ENCODE measurements at places on chromosomes 7 and 10.

DNA sequence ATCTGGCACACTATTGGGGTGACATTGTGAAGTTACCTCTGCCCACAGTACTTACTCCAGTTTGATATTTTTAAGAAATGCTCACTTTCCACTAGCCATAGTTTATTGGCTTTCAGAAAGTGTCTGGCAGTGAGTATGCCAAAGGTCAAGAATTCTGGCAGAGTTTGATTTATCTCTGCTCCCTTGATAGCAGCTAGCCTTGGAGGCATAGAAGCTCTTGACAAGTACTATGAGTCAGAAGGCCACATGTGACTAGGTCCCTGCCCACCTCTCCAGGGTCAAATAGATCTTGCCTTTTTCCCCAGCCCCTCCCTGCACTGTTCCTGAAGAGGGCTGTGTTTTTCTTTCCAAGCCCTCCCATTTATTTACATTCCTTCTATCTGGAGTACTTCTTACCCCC is 202.2 kb downstream of the AUTS2 start:
- no peak for DNase-seq

GRCh38 chr10:14060320-14061070 is 270.2 kb downstream of the FRMD4A start:
- DNase-seq = no peak

DNA sequence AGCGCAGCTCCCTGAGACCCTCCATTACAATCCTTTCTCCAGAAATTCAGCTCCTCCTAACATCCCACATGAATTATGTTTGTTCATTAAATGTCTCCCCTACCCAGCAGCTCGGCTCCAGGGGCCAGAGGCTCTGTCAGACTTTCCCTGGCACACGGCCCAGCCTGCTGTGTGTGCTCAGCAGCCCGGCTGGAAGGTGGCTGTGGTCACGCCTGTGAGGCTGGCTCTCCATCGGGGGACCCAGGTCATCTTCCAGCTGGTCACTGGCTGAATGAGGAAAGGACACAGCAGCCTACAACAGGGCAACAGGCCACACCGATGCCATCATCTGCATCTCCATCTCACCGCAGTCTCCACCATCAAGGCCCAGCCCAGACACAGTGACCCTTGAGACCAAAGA is 219.8 kb downstream of the MAD1L1 start:
- DNase-seq = no peak

- DNase-seq = no peak
These were observed 104.0 kb downstream of the DIP2C start for GRCh38 chr10:585502-585901.

Measured in epithelial cell of prostate (primary cell).